ENCODE measurements at places on chromosomes 7 and 10.

DNA sequence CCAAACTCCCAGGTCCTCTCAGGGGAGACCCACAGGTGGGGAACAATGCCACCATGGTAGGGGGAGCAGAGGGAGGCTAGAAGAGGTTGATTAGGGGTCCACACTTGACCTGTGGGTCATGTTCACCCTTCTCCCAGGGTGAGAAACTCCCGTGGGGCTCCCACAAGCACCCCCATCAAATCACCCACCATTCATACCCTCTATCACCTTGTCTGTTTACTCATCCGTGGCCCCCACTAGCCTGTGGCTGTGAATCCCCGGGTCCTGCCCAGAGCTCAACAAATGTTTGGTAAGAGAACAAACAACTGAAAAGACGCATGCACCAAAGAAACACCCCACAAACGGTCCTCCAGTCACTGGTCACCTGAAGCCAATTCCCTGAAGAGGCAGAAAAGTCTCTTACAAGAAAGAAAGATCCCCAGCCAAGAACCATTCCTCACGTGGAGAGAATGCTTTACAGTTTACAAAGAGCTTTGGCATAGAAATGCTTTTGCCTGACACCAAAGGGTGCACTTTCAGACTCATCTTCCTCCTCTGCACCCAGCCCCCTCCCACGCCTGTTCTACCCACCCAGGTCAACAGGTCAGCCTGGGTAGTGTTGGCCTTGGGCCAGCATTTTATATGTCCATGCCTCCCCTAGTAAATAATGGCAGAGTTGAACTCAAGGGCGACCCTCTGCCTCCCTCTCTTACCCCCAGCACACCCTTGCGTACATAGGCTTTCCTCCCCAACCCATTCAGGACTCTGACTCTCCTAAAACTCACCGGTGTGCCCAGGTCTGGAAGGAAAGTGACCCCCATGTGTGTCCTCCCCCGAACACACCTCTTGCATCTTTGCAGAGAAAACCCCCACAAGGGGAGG lies 1.9 kb downstream of the ZCCHC24 start:
- DNase-seq = no peak

- DNase-seq = no peak
These were observed 508.5 kb downstream of the RPS24 start for GRCh38 chr10:78542141-78542489.

- DNase-seq = no peak
These were observed 3.2 kb downstream of the UBE2H start for GRCh38 chr7:129949292-129950133.

DNA sequence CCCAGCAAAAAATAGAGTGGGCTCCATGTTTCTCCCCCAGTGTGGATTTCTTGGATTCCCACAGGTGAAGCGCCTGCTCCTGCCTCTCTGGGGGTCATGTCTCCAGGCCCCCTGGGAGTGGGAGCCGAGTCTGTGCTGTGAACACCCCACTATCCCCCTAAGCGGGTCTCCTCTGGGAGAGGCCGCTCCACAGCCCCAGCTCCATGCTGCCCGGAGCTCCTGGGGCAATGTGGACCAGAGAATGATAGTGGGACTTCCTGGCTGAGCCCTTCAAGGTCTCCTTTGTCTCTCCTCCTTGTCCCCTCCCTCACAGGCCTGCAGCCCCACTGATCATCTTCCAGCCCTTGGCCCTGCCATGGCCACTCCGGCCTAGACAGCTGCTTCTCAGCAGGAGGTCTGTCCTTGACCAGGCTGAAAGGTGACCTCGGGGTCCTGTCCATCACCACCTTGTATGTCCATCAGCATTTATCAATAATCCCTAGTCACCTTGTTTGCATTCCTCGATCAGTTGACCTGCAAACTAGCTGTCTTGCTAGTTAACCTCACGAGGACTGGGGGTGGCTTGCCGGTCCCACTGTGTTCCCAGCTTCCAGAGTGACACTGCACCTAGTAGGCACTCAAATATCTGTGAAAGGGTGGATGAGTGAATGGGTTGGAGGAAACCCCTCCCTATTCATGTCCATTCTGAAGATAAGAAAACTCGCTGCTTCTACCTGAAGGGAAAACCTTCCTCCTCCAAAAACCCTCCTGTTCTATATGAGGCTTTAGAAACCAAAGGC lies 776 bp upstream of the CALML3 start:
- DNase-seq = no peak

- no peak for DNase-seq
These were observed 39.2 kb upstream of the LRRC17 start for GRCh38 chr7:102873470-102874165.

DNA sequence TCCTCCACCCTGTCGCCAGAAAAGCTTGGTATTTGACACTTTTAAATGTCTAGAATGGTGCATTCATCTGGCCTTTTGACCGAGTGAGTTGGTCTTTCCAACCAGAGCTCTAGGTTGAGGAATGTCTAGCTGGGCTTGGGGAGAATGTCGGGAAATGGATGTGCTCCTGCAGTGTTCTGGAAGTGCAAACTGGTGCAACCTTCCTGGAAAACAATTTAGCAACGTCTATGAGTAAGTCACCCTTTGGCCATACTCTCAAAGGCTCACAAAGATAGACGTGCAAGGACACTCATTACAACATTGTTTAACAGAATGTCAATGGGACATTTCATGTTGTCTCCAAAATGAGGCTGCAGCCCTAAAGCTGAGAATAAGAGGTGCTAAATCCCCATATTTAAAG lies 12.2 kb upstream of the NMT2 start:
- DNase-seq = no peak

- no peak for DNase-seq
These were observed 104.5 kb upstream of the INSYN2A start for GRCh38 chr10:127300868-127301321.

DNA sequence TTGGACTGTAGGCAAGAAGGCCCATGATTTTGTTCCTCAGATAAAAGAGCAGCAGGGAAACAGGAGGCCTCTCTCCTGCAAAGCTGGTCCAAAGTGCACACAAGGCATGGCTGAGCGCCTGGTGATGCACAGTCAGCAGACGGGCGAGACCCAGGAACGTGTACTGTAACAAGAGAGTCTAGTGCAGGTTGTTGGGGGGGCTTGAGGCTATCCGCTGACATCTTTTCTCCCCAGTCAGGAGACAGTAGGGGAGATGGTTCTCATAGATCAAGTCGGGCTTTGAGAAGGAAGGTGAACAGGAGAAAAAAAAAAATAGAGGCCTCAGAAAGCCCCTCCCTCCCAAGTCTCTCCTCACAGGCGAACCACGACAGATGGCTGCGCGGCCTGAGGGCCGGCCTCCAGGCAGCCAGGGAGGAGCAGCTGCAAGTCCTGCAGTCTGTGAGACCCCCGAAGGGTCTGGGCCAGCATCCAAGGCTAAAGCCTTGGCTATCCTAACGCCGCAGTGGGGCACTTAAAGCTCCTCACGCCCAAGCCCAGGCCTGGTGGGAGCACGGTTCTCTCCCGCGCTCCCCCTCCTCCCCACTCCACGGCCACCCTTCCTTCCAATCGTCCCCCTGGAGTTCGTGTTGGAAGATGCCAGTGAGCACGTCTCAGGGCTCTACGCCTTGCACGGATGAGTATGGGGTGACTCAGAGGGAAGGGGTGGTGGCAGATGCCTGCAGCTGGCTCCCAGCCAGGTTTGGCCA lies 68.3 kb downstream of the PRKAG2 start:
- DNase-seq = no peak

DNA sequence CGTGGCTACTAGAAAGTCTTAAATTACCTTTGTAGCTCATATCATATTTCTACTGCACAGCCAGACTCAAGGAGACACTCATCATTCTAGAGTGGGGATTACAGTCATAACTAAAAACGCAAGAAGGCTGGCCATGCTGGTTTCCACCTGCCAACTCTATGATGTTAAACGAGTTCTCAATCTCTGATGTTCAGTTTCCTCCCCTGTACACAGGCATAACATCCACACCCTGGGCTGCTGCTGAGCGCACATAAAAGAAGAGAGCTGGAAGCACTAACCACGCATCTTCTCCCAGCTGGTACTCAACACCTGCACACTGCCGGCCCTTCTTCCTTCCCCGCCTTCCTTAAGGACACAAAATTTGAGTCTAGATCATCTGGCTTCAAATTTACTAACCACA lies 60.5 kb downstream of the SORBS1 start:
- no peak for DNase-seq

DNA sequence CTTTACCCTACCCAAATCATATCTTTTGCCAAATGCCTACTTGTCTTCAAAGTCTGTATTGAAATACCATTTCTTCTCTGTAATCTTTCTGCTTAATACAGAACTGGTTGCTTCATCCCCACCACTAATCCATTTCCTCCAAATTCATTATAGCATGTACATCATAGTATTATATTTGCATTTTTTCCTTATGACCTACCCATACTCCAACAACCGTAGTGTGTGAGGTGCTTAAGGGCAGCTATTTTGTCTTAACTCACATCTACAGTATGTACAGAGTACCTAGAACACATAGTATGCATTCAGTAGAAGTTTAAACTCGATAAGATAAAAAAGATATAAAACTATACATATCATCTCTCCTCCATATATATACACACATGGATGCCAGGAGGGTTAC lies 23.7 kb downstream of the ACSL5 start:
- DNase-seq = no peak

DNA sequence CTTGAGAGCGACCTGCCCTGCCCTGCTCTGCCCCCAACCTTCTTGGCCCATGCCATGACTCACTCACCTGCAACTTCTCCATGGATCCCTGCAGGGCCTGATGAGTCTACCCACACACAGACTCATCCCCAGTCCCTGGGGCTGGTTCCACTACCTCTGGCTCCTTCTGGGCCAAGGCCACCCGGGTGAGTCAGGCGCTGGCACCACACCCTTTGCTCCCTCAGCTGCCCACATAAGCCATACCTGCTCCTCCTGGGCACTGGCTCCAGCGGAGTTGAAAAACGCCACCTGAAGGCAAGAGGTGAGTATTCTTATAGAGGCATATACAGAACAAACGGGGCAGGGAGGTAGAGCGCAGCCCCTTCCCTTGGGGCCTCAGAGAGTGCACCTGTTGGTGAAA lies 16.2 kb upstream of the MTPAP start:
- no peak for DNase-seq

DNA sequence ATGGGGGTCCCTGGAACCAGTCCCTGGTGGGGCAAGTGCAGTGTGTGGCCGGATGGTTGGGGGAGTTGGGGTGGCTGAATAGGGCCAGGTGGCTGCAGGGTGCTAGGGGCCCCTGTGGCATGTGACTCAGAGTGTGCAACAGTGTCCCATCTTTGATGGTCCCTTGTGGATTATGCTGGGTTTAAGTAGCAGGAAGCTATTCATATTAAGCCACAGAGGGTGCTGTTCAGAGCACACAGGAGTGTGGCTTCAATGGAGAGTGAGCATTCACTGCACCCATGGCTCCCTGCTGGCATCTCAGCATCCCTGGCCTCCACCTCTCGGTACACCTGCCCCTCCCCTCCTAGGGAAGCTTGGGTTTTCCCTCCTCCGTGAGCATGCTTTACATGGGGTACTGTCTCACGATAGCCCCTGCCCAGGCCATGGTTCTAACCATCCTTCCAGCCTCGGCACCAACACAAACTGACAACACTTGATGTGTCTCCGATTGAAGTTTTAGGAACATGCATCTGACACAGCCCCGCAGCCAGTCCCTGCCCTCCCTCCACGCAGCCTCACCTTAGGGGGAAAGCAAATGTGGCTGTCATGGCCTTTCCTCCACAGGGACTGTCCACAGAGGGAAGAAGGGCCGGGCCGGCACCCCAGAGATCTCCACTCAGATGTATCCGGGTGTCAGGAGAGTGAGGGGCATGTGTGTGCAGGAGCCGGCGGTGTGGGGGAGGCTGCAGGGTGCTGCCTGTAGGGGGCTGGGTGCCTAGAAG lies 30.4 kb upstream of the PPIF start:
- no peak for DNase-seq
